ENCODE measurements at places on chromosomes 1 and 21. TPM values are rescaled to one million over a fixed set of nuclear protein-coding genes. Genes with fewer than 3 reads are reported as not detected.
A peak's percentile ranks its signal among the peaks of the same experiment; 100 is the strongest.

DNA sequence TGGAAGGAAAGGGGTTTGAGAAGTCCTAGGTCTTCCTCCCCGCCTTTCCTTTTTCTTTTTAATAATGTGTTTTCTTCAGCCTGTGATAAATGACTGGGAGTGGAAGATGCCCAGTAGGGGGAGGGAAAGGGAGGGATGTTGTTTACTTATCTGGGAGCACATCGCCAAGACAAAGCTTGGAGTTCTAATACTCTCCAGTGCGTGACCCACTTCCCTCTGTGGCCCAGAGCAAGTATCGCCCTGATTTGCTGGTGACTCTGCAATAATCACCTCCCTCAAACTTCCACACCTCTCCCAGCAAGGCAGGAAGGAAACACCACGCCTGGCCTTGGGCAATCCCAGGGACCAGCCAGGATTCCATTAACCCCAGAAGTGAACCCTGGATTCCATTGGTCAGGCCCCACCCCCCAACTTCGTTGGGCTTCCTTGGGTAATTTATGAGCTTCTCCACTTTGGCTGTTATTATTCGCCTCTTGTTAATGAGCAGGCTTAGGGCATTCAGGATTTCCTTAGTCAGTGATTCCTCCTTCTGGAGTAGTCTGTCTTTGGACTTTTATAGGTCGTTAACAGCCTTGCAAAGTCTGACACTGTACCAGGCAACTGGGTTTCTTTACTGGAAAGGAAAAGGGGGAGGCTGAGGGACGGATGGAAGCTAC, 24.3 kb upstream of the GRHL3 start:
- no peak for DNase-seq

TMPRSS2 gene
- total RNA-seq: not detected

DNA sequence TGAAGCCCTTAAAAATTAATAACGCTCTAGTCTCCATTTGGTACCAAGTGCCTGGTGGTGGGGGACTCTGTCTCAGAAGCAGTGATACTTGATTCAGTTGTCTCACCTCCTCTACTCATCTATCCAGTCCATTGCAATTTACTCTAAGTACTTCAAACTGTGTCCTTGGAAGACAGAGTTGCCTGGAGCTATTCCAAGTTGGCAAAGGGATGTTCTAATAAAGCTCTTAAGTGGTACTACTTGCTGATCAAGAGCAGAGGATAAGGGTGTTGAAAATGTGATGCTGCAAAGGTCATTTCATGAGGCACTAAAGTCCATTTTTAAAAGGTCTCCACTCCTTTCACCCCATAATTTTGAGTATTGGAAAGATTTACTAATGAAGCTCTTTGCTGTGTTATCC, 142.2 kb downstream of the NFIA start:
- DNase-seq: no peak

DNA sequence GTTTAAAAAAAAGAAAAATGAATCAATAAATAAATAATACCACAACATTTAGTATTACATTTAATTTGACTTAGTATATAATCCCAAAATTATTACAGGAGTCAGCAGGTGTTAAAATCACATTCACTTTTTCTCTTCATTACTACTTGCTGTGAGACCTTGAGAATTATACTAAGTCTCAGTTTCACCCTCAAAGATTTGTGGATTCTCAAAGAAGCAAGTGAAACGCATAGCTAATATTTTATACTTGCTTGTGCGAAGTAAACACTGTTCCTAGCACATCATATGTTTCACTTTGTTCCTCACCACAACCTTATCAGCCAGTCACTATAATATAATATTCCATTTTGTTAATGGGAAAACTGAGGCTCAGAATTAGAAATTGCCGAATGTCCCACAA, 4.0 kb downstream of the CLCA1 start:
- DNase-seq: no peak

NUP210L gene
- not detected for total RNA-seq

HPDL gene
- total RNA-seq: 53.0 TPM

GRCh38 chr1:68269637-68270430, 37.5 kb upstream of the WLS start:
- no peak for DNase-seq

DNA sequence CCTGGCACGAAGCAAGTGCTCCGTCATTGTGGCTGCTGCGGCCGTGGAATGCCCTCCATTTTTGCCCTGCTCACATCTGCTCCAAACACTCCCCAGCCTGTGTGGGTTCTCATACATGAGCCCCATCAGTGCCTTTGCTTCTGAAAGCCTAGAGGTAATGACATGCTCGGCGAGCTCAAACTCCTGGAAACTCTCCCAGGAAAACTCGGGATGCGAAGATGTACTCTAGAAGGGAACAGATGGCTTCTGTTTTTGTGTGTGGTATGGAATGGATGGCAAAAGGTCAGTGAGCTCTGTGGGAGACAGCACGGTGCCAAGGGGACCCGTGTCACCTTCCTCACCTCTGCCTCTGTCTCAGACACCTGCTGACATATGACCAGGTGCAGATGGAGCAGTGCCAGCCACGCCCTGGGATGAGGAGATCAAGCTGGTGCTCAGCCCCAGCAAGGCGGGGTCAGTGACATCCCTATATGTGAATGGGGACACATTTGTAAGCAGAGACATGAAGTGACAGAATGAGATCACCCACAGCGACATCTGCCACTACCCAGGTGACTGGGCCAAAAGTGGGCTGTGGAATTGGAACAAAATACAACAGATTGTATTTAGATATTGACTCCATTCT, 84.1 kb upstream of the COX20 start:
- DNase-seq: no peak

- DNase-seq: no peak
Measured at GRCh38 chr1:109740615-109741373, at the start of gene GSTM3. Gene GSTM3, minus strand, starts transcription at chr1:109741038. Its CDS starts 751 bp downstream, at chr1:109740287.

DNA sequence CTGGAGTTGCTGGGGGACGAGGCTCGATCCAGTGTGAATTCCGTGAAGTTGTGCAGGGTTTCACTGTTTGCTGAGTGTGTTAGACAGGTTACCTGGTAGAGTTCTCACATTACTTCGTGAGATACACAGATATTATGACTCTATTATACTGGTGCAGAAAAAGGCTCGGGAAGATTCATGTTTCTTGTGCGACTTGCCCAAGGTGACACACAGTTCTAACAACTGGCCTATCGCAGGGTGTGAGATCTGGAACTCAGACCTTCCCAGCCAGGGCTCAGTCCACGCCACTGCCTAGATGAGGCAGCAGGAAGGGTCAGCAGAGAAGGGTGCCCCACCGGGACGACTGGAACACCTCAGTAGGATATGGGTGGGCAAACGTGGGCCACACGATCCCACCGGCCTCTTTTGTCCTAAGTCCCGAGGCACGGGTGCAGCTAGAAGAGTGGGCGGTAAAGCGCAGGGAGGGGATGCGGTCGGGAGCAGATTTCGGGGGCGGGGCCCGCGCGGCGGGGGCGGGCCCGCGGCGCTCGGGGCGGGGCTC, 296 bp upstream of the RNPEP start:
- DNase-seq: peak; percentile 72

DNA sequence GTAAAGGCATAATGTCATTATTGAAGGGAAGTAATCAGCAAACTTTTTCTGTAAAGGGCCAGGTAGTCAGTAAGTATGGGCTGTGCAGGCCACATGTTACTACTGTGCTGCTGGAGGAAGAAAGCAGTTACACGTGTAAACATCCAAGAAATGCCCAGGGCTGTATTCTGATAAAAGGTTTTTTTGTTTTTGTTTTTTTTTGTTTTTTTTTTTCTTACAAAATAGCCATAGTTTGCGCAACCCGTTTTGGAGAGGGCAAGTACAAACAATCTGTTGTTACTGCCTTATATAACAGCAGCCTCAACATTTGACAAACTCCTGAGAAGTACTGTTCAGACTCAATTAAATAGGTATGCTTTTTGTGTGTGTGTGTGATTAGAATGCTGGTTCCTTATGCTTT, 26.7 kb upstream of the MTMR11 start:
- DNase-seq: no peak

GRCh38 chr1:84849357-84849975, 43.5 kb downstream of the LPAR3 start:
- DNase-seq: no peak

DNA sequence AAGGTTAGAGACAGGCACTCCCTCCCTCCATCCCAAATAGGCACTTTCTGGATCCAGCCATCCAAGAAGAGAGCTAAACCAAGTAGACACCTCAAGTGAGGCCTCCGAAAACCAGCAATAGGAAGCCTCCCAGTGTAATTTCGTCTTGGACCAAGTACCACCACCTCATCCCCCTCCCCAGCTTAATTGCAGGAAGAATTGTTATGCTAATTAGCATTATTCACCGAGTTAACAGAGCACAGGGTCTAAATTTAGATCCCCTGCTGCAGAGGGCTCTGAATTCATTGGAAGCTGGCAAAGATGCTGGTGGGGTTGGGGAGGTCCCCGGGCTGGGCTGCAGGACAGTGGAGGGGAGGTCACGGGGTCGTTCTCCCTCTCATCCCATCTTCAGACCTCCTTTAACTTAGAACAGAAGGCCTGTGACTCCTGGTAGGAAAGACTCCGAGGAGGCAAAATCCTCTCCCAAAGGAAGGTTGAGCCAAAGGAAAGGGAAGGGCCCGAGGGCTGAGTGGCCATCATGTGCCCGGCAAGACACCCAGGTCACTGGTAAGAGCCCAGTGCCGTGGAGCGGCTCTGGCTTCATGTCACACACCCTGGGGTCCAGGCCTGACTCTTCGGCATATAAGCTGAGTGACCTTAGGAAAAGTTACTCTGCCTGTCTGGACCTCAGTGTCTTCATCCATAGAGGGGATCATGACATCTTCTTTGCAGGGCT, 209.2 kb upstream of the GRIK3 start:
- DNase-seq: no peak

DNA sequence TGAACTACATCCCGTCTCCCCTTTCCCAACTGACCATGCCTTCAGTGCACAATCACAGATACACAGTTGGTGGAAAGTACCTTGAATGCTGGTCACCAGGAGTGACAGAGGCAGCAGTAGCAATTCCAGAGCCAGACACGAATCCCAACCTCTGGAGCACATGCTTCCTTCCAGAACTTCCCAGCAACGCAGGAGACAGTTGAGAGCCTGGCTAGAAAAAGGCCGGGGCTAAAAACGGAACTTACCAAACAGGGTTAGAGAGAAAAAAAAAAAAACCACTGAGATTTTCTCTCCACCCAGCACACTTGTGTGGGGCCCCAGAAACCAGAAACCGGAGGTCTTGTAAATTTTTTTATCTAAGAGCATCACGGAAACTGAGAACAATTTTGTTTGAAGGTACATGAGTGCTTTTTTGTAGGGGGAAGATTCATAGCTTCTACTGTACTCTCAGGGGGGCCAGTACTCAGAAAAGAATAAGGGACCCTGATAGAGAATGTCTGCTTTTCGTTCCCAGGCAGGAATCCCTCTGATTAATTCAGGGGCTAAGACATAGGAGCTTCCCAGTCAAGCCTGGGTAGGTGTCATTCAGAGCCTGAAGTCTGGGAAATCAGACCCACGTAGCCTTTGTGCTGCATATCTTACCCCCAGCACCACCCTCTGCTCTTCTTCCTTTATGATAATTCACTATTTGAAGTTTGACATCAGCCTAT, at the start of gene CD48:
CD48 (minus strand) TSS at position 221 of the 710 bp plus-strand sequence; CDS start at position 162, 59 bp downstream.
- peak; percentile 63 for DNase-seq

GART gene
- total RNA-seq: 259 TPM

DNA sequence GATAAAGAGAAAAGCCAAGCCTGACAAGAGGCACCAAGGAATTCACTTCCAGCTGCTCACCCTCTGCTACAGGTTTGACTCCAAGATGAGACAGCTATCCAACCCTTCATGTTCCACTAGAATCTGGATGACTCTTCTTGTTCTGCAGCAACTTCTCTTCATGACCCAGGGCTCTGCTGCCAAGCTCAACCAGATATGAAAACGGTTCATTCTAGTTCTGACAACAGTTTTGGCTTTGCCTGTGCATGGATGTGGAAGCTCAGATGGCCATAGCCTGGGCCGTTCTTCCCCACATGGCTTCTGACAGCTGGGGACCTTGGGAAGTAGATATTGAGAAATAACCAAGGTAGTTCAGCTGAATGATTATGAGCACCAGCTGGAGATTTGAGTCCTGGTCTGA, 13.7 kb downstream of the PI4KB start:
- no peak for DNase-seq

TRMT1L gene
- total RNA-seq: 23.1 TPM

DNA sequence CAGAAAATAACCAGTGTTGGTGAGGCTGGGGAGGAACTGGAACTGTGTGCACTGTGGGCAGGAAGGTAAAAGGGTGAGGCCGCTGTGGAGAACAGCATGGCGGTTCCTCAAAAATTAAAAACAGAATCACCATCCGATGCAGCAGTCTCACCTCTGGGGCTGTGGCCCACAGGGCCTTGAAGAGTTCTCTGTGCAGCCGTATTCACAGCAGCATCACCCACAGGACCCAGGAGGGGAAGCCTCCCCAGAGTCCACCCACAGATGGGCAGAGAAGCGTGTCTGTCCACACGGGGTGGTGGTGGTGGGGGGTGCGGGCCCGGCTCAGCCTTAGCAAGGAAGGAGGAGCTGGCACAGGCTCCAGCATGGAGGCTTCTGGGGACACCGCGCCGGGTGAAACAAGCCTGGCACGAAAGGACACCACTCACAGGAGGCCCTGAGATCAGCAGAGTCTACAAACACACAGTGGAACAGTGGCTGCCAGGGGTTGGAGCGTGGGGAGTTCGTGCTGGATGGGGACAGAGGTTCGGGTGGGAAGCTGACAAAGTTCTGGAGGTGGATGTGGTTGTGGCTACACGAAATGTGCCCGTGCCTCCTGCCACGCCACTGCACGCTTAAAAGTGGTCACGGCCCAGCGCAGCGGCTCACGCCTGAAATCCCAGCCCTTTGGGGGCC, 11.5 kb downstream of the MORN1 start:
- no peak for DNase-seq

GRCh38 chr1:113190930-113191329, 117.9 kb downstream of the LRIG2 start:
- no peak for DNase-seq

DNA sequence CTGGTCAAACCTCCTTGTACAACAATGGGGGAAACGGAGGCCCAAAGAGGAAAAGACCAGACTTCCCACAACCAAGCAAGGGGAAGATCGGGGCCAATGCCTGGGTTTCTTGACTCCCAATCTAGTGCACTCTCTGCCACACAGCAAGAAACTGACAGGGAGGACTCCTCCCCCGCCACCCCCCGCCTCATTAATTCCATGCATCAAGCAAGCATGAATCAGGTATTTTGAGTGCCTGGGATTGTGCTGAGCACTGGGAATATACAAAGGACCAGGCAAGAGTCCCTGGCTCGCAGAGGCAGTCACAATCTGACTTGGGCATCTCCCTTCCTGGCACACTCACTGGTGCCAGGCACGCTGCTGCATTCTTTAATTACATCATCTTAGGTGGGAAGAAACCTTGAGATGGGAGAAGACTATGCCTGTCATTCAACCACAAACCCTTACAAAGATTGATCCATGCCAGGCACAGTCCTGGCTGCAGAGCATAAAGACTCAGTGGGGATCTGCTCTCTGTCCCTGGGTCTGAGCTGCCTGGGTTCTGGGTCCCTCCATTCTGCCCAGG, 4.4 kb upstream of the KCNC4 start:
- no peak for DNase-seq

- DNase-seq: peak; percentile 9
Measured at GRCh38 chr1:157399984-157400382, 152.3 kb downstream of the FCRL5 start.

ATP8B2 gene
- 64.9 TPM for total RNA-seq

- no peak for DNase-seq
Measured at GRCh38 chr1:58577654-58578030, 590 bp upstream of the TACSTD2 start.

- peak; percentile 32 for DNase-seq
Measured at GRCh38 chr1:62333441-62333840, 14.2 kb upstream of the KANK4 start.

Data from activated naive CD8-positive, alpha-beta T cell treated with anti-CD3 and anti-CD28 coated beads for 36 hours (primary cell).